Fibroblast of lung (primary cell): ENCODE measurements at places on chromosomes 1 and 21. TPM values are rescaled to one million over a fixed set of nuclear protein-coding genes. Genes with fewer than 3 reads are reported as not detected.
A peak's percentile ranks its signal among the peaks of the same experiment; 100 is the strongest.

GRCh38 chr1:163320891-163321290 is 863 bp upstream of the NUF2 start:
- H3K27ac ChIP-seq, result peak overlapping the region; percentile 91
- H3K36me3 ChIP-seq, result no peaks in the 10 kb centered on the region
- H3K4me3 ChIP-seq, result peak overlapping the region; percentile 79
- DNase-seq, result peak; percentile 8
- H3K27me3 ChIP-seq, result no peaks in the 10 kb centered on the region

- DNase-seq, result no peak
- H3K27ac ChIP-seq, result no peak overlapping the region
- H3K4me3 ChIP-seq, result no peak overlapping the region
- peaks cover 3% of the 10 kb centered on the region for H3K27me3 ChIP-seq
- no peaks in the 10 kb centered on the region for H3K36me3 ChIP-seq
Observed at GRCh38 chr1:200958597-200958996, 63.9 kb downstream of the INAVA start.

GRCh38 chr1:27403065-27403726 is 10.8 kb downstream of the GPR3 start:
- peaks cover 7% of the 10 kb centered on the region for H3K36me3 ChIP-seq
- no peaks in the 10 kb centered on the region for H3K27me3 ChIP-seq
- no peak overlapping the region for H3K4me3 ChIP-seq

The CAPN9 gene
- total RNA-seq, result under 0.01 and 0.17 TPM in 2 replicates

The UTS2 gene
- not detected in 2 replicates for total RNA-seq
